ENCODE measurements at places on chromosomes 13 and 19. TPM values are rescaled to one million over a fixed set of nuclear protein-coding genes. Genes with fewer than 3 reads are reported as not detected.

The LRRC4B gene
- total RNA-seq = 0.10 TPM

The ZNF470 gene
- 17.1 TPM for total RNA-seq

The GMIP gene
- 2.7 TPM for total RNA-seq

The NMRK2 gene
- total RNA-seq = not detected

The NOVA2 gene
- 0.30 TPM for total RNA-seq

The UBE2L5 gene
- 0.41 TPM for total RNA-seq

The RAP2A gene
- total RNA-seq = 33.2 TPM

The OR7D2 gene
- 0.04 TPM for total RNA-seq

The ANGPTL4 gene
- total RNA-seq = 2.5 TPM

The GPC5 gene
- 1.9 TPM for total RNA-seq

The LTBP4 gene
- 14.8 TPM for total RNA-seq

The ADGRE2 gene
- 0.09 TPM for total RNA-seq

The LCP1 gene
- 0.46 TPM for total RNA-seq

The IZUMO2 gene
- not detected for total RNA-seq

The CADM4 gene
- 81.4 TPM for total RNA-seq

The ZNF805 gene
- total RNA-seq = 22.6 TPM

The IRGC gene
- total RNA-seq = not detected

The DUS3L gene
- total RNA-seq = 14.4 TPM

The PIK3R2 gene
- total RNA-seq = 62.6 TPM

The TMEM86B gene
- 4.1 TPM for total RNA-seq

The PRDX2 gene
- total RNA-seq = 612 TPM

The PPP1R13L gene
- 0.87 TPM for total RNA-seq

The ZSCAN4 gene
- 0.46 TPM for total RNA-seq

The ZNF229 gene
- 13.8 TPM for total RNA-seq

The GGN gene
- total RNA-seq = 3.0 TPM

The RYR1 gene
- total RNA-seq = 2.2 TPM

The HSPB6 gene
- 0.73 TPM for total RNA-seq

The CPB2 gene
- 0.54 TPM for total RNA-seq

The RXFP2 gene
- 0.19 TPM for total RNA-seq

The EXOC3L2 gene
- 0.35 TPM for total RNA-seq

The ADAMTS10 gene
- total RNA-seq = 11.2 TPM

The DNAAF3 gene
- total RNA-seq = 2.1 TPM

The SNRNP70 gene
- total RNA-seq = 171 TPM

The PSG2 gene
- total RNA-seq = not detected

The TPTE2 gene
- not detected for total RNA-seq

The KIR3DL2 gene
- 0.13 TPM for total RNA-seq

The ERICH6B gene
- 0.82 TPM for total RNA-seq

The C19orf44 gene
- 4.5 TPM for total RNA-seq

The SMIM44 gene
- total RNA-seq = not detected

The MEIOSIN gene
- total RNA-seq = not detected

The COMP gene
- total RNA-seq = not detected

Measured in motor neuron (in vitro differentiated cells).